ENCODE measurements at places on chromosomes 1 and 21. TPM values are rescaled to one million over a fixed set of nuclear protein-coding genes. Genes with fewer than 3 reads are reported as not detected.

Gene OR2T2
- not detected for total RNA-seq

Gene LHX4
- 0.18 TPM for total RNA-seq

Gene SLC25A34
- under 0.01 TPM for total RNA-seq

Gene LCA5L
- 0.28 TPM for total RNA-seq

Gene SYCP1
- not detected for total RNA-seq

Gene HSPA6
- total RNA-seq, result 0.54 TPM

Gene RBP7
- total RNA-seq, result not detected

Gene DPT
- total RNA-seq, result not detected

Gene TMEM167B
- total RNA-seq, result 32.1 TPM

Gene TSPAN1
- 0.18 TPM for total RNA-seq

Gene MIXL1
- not detected for total RNA-seq

Gene LAMB3
- 0.72 TPM for total RNA-seq

Gene STYXL2
- total RNA-seq, result not detected

Gene SPATA46
- not detected for total RNA-seq

Gene BEST4
- not detected for total RNA-seq

Gene MAN1C1
- 2.5 TPM for total RNA-seq

Gene OR2T35
- not detected for total RNA-seq

Gene BGLAP
- total RNA-seq, result not detected

Gene ZFYVE9
- total RNA-seq, result 28.7 TPM

Gene PPIAL4G
- not detected for total RNA-seq

Gene FCER1G
- total RNA-seq, result not detected

Gene SLC45A1
- total RNA-seq, result 0.83 TPM

Gene SH3BGRL3
- 35.0 TPM for total RNA-seq

Gene TCHHL1
- not detected for total RNA-seq

Gene GCSAML
- total RNA-seq, result not detected

Gene ANKRD34A
- 0.56 TPM for total RNA-seq

Gene MYCL
- total RNA-seq, result 0.72 TPM

Gene CD1D
- not detected for total RNA-seq

Gene SIKE1
- total RNA-seq, result 49.1 TPM

Gene TLCD4
- total RNA-seq, result 0.83 TPM

Gene TRIM45
- total RNA-seq, result 1.7 TPM

Gene NHLH1
- total RNA-seq, result not detected

Gene HAO2
- not detected for total RNA-seq

Gene SELENON
- total RNA-seq, result 10.0 TPM

Gene STUM
- not detected for total RNA-seq

Gene PLPP3
- total RNA-seq, result 46.4 TPM

Gene DNALI1
- total RNA-seq, result 9.1 TPM

Gene CTTNBP2NL
- 31.7 TPM for total RNA-seq

Gene CADM3
- not detected for total RNA-seq

Gene NKAIN1
- total RNA-seq, result under 0.01 TPM

Gene MEX3A
- total RNA-seq, result 2.3 TPM

Gene DCST1
- not detected for total RNA-seq

Gene ACTN2
- total RNA-seq, result under 0.01 TPM

Gene ABCB10
- 10.9 TPM for total RNA-seq

Gene A3GALT2
- total RNA-seq, result not detected

Gene SPATA45
- not detected for total RNA-seq

Gene WNT2B
- 0.56 TPM for total RNA-seq

Gene KCNJ9
- not detected for total RNA-seq

Gene PGLYRP4
- total RNA-seq, result not detected

Gene LIN28A
- total RNA-seq, result not detected

Gene C1orf226
- total RNA-seq, result under 0.01 TPM

Gene PTGFRN
- 0.90 TPM for total RNA-seq

Gene TIE1
- total RNA-seq, result 3.3 TPM

Gene MACF1
- total RNA-seq, result 368 TPM

Gene POLR3GL
- 10.3 TPM for total RNA-seq

Gene LAPTM5
- not detected for total RNA-seq
